Lower lobe of right lung (tissue), 2 donors: ENCODE measurements at places on chromosomes 5 and 9. TPM values are rescaled to one million over a fixed set of nuclear protein-coding genes. Genes with fewer than 3 reads are reported as not detected.

Gene DNAJC25
- 4.7 TPM for total RNA-seq

DNA sequence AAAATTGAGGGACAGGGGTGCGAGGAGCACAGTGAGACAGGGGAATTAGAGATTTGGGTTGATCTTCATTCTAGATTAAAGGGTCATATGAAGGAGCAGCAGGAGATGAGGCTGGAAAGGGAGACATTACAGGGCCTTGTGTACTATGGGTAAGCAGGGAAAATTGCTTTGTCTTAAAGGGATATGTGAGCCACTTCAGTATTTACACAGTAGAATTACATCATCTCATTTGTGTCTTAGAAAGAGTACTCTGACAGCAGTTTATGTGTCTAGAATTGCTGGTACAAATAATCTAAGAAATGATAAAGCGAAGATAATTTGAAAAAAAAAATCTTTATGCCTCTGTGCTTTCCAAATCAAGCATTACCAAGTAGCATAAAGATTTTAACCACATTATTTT lies 287.0 kb upstream of the ARRDC3 start:
- H3K4me1 ChIP-seq, result no peaks in the 10 kb centered on the region
- no peak for DNase-seq
- H3K4me3 ChIP-seq, result no peak overlapping the region
- H3K36me3 ChIP-seq, result no peaks in the 10 kb centered on the region
- no peaks in the 10 kb centered on the region for H3K27me3 ChIP-seq
- H3K27ac ChIP-seq, result no peak overlapping the region

DNA sequence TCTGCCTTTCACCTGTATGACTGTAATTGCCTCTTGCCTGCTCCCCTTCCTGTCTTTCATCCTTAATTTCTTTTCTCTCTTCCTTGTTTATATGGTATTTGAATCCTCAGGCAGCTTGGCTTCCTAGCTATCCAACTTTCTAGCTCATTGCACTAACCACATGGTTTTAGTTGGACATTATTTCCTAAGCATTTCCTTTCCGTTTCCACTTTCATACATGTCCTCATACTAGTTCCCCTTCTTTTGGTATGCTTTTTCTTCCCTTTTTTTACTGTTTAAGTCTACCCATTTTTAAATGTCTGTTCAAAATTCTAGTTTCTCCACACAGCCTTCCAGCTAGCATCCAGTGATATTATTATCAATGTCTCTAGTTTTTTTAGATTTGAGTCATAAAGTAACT lies 6.6 kb downstream of the CWC27 start:
- peaks cover 12% of the 10 kb centered on the region for H3K36me3 ChIP-seq
- peaks cover 9% of the 10 kb centered on the region for H3K4me1 ChIP-seq
- H3K27ac ChIP-seq, result no peak overlapping the region
- no peak overlapping the region for H3K4me3 ChIP-seq

DNA sequence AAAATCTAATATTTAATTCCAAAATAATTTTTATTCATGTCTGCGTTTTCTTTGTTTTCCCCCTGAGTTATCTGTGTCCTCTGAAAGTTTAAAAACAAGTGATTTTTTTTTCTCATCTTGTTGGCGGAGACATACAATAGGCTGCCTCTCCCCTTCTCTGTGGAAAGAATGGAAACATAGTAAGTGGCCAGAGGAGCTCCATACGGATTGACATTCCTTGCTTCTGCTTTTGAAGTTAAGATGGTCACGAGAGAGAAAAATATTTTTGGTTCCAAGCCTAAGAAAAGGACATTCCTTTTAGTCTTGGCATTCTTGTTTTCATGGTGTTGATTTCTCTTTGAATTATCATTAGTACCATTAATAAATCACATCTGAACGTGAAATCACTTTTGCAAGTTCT lies 28.3 kb downstream of the ZNF462 start:
- H3K36me3 ChIP-seq, result no peaks in the 10 kb centered on the region
- DNase-seq, result no peak
- H3K4me3 ChIP-seq, result no peak overlapping the region
- H3K27me3 ChIP-seq, result no peaks in the 10 kb centered on the region
- H3K27ac ChIP-seq, result no peak overlapping the region

DNA sequence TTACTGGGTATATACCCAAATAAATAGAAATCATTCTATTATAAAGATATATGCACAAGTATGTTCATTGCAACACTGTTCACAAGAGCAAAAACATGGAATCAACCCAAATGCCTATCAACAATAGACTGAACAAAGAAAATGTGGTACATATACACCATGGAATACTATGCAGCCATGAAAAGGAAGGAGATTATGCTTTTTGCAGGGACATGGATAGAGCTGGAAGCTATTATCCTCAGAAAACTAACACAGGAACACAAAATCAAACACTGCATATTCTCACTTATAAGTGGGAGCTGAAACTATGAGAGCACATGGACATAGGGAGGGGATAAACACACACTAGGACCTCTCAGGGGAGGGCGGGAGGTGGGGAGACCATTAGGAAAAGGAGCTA lies 298.4 kb upstream of the CDH9 start:
- no peaks in the 10 kb centered on the region for H3K4me1 ChIP-seq
- DNase-seq, result no peak
- no peak overlapping the region for H3K27ac ChIP-seq
- H3K27me3 ChIP-seq, result no peaks in the 10 kb centered on the region

DNA sequence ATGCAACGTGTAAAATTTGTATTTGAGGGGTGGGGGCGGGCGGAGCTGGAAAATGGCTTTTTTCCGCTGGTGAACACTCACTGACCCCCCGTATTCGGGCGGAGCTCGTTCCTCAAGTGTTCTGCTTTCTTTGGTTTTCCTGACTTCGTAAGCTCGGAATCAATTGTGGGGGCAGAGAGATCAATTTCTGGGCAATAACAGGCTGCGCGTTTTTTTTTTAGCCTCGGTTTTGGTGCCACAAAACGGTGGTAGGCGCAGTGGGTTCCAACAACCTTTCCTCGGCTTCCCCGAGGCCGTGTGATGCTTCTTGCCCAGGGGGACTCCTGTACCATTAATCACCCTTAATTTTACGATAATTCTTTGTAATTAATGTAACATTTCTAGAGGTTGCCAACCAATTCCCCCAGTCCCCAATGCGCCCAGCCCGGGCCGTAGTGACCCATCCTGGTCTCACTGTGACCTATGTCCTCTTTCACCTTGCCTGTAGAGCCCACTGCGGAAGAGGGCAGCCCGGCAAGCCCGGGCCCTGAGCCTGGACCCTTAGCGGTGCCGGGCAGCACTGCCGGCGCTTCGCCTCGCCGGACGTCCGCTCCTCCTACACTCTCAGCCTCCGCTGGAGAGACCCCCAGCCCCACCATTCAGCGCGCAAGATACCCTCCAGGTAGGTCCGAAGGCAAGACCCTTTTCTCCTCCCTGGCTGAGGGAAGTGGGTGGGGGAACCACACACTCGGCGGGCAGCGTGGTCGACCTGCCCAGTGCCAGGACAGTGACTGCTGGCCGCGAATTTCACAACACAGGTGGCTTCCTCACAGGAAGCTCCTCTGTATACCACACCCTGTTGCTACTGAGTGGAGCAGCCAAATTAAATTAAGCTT lies 3.7 kb downstream of the NR4A3 start:
- peak; percentile 47 for DNase-seq
- no peaks in the 10 kb centered on the region for H3K36me3 ChIP-seq
- no peak overlapping the region for H3K27ac ChIP-seq
- H3K4me1 ChIP-seq, result peaks cover 44% of the 10 kb centered on the region

- H3K27ac ChIP-seq, result no peak overlapping the region
- no peaks in the 10 kb centered on the region for H3K4me1 ChIP-seq
- no peak overlapping the region for H3K4me3 ChIP-seq
Observed at GRCh38 chr5:65017636-65018035, 248.9 kb downstream of the CWC27 start.

DNA sequence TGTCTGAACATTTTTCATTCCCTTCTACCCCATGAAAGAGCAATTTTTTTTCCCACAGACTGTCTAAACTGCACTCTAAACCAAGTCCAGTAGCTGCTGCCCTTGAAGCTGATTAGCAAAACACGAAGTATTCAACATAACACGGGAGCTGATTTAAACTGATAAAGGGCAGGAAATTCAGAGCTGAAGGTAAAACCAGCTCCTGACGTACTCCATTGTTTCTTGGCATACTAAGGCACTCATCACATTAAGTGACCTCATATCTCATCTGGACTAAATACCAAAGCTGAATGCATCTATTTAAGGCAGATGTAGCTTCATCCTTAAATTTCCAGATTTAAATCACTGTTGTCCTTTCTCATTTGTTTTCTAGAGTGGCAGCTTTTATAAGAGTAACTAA lies 12.0 kb downstream of the GDF9 start:
- no peak overlapping the region for H3K27ac ChIP-seq
- no peak overlapping the region for H3K4me3 ChIP-seq
- peaks cover 9% of the 10 kb centered on the region for H3K4me1 ChIP-seq
- DNase-seq, result no peak

GRCh38 chr9:68704498-68704813 lies 584 bp upstream of the PIP5K1B start:
- H3K36me3 ChIP-seq, result no peaks in the 10 kb centered on the region
- H3K27me3 ChIP-seq, result peaks cover 4% of the 10 kb centered on the region
- H3K4me3 ChIP-seq, result peak overlapping the region; percentile 73

GRCh38 chr5:137341831-137342230 lies 157.3 kb downstream of the SPOCK1 start:
- no peak for DNase-seq
- no peaks in the 10 kb centered on the region for H3K27me3 ChIP-seq
- no peak overlapping the region for H3K27ac ChIP-seq

DNA sequence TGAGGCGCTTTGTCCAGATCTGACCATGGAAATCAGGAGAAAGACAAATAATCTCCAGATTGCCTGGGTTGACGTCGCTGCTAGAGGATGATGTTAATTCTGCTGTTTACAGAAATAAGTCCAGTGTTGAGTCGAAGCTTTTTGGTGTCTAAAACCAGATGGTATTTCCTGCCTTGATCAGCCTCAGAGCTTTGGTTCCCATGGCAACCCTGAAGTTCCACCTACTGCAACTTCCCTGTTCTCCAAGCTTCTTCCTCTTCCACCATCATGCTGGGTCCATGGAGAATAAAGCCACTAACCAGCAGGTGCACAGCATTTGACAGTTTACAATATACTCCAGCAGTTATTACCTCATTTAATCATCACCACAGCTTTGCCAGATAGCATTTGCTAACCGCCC lies 18.0 kb upstream of the GABBR2 start:
- no peaks in the 10 kb centered on the region for H3K36me3 ChIP-seq
- DNase-seq, result no peak
- no peaks in the 10 kb centered on the region for H3K4me1 ChIP-seq
- peaks cover 10% of the 10 kb centered on the region for H3K27me3 ChIP-seq
- no peak overlapping the region for H3K4me3 ChIP-seq

GRCh38 chr9:21252721-21253547 lies 13.1 kb upstream of the IFNA14 start:
- no peak overlapping the region for H3K4me3 ChIP-seq
- H3K27me3 ChIP-seq, result no peaks in the 10 kb centered on the region
- no peak overlapping the region for H3K27ac ChIP-seq
- H3K36me3 ChIP-seq, result no peaks in the 10 kb centered on the region
- DNase-seq, result peak; percentile 57

- DNase-seq, result no peak
- H3K27ac ChIP-seq, result no peak overlapping the region
- no peaks in the 10 kb centered on the region for H3K4me1 ChIP-seq
- no peaks in the 10 kb centered on the region for H3K36me3 ChIP-seq
Observed at GRCh38 chr5:178413988-178414387, 176.2 kb downstream of the COL23A1 start.

GRCh38 chr9:69370430-69370829 lies 45.4 kb downstream of the ENTREP1 start:
- H3K27ac ChIP-seq, result no peak overlapping the region
- DNase-seq, result no peak
- no peaks in the 10 kb centered on the region for H3K4me1 ChIP-seq
- no peak overlapping the region for H3K4me3 ChIP-seq
- H3K27me3 ChIP-seq, result no peaks in the 10 kb centered on the region

- H3K4me1 ChIP-seq, result no peaks in the 10 kb centered on the region
- DNase-seq, result no peak
- no peaks in the 10 kb centered on the region for H3K27me3 ChIP-seq
- no peak overlapping the region for H3K27ac ChIP-seq
- H3K36me3 ChIP-seq, result peaks cover 67% of the 10 kb centered on the region
Observed at GRCh38 chr5:308672-309271, 12.7 kb upstream of the AHRR start.

- no peak overlapping the region for H3K4me3 ChIP-seq
- H3K36me3 ChIP-seq, result no peaks in the 10 kb centered on the region
- no peak overlapping the region for H3K27ac ChIP-seq
- no peaks in the 10 kb centered on the region for H3K4me1 ChIP-seq
- H3K27me3 ChIP-seq, result no peaks in the 10 kb centered on the region
Observed at GRCh38 chr5:133259199-133259997, 207.6 kb downstream of the HSPA4 start.
